ENCODE measurements at places on chromosomes 1 and 21.

GRCh38 chr1:10001016-10001665, 4.1 kb downstream of the RBP7 start:
- DNase-seq = no peak
- no peak overlapping the region for H3K4me3 ChIP-seq
- H3K27me3 ChIP-seq = peaks cover 71% of the 10 kb centered on the region
- H3K27ac ChIP-seq = no peak overlapping the region
- no peaks in the 10 kb centered on the region for H3K36me3 ChIP-seq
- peaks cover 15% of the 10 kb centered on the region for H3K4me1 ChIP-seq

GRCh38 chr1:9835404-9835757, 11.6 kb upstream of the CLSTN1 start:
- H3K36me3 ChIP-seq = no peaks in the 10 kb centered on the region
- H3K4me3 ChIP-seq = no peak overlapping the region
- no peaks in the 10 kb centered on the region for H3K4me1 ChIP-seq
- H3K27me3 ChIP-seq = peaks cover 45% of the 10 kb centered on the region

GRCh38 chr1:169884634-169885033, 9.1 kb downstream of the SCYL3 start:
- H3K27me3 ChIP-seq = no peaks in the 10 kb centered on the region
- H3K27ac ChIP-seq = no peak overlapping the region
- no peak overlapping the region for H3K4me3 ChIP-seq
- H3K4me1 ChIP-seq = peaks cover 18% of the 10 kb centered on the region

DNA sequence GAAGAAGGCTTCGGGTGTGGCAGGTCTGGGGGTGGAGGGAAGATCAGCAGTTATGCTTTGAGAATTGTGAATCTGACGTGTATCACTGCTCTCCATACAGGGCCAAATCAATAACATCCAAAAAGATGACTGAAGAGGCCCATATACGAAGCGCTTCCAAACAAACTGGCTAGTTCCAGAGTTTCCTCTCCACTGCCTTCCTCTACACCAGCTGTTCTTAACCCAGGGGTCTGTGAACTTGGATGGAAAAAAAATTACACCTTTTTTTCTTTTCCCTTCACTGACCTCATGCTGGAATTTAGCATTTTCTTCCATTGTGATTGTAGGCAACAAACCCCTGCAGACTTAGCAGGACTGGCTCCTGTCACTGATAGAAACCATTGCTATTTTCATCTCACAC, 77.1 kb upstream of the NBL1 start:
- no peak overlapping the region for H3K27ac ChIP-seq
- H3K36me3 ChIP-seq = no peaks in the 10 kb centered on the region
- DNase-seq = no peak
- no peak overlapping the region for H3K4me3 ChIP-seq

DNA sequence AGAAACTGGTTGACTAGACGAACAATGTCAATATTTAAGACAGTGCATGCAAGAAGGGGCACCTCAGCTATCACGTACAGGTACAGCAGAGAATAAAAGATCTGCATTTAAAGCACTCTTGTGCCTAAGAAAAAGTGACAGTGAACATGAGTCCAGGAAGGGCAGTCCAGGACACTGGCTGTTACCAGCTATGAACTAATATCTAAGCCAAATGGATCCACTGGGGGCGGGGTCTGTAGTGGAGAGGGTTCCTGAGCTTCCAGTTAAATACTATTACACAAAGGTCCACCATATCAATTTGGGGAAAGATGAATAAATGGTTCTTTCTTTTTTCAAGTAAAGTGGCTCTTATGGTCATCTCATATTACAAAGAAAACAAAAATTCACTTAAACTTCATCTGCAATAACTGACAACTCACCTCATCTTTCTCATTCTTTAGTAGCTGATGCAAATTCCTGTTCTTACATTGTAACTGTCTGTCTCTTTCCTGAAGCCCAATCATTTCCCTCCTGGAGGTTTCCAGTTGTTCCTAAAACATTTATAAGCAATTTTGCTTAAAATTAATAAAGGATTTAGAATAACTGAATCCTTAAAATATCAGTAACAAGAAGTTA, 24.5 kb downstream of the SSX2IP start:
- no peak overlapping the region for H3K4me3 ChIP-seq
- H3K36me3 ChIP-seq = peaks cover 14% of the 10 kb centered on the region
- H3K27me3 ChIP-seq = no peaks in the 10 kb centered on the region
- DNase-seq = no peak

DNA sequence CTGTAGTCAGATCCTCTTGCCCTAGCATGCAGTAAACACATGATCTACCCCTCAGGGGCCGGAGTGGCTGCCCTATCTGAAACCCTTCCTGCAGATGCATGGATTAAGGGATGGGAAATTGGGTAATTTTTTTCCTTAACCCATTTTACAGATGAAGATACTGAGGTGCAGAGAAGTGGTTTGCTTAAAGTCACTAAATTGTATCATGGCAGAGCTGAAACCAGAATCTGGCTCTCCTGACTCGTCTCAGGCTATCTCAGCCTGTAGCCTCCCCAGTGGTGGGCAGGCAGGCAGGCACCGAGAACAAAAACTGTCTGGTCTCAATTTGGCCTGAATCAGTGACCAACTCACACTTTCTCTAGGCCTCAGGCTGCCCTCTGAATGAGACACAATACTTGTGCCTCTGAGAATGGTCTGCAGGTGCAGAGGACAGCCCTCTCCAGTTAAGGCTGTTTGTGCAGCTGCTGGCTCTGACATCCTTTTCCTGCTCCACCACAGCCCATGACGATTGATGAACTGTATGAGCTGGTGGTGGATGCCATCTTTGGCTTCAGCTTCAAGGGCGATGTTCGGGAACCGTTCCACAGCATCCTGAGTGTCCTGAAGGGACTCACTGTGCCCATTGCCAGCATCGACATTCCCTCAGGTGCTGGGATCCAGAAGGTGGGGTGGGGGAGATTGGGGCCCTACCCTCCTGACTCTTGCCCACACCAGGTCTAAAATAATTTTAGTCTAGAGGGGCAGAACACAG, 1.5 kb downstream of the NAXE start:
- peak overlapping the region; percentile 78 for H3K4me3 ChIP-seq
- H3K27ac ChIP-seq = peak overlapping the region; percentile 57
- H3K27me3 ChIP-seq = peaks cover 3% of the 10 kb centered on the region

- no peak for DNase-seq
- H3K27me3 ChIP-seq = peaks cover 4% of the 10 kb centered on the region
- peaks cover 2% of the 10 kb centered on the region for H3K4me1 ChIP-seq
- no peak overlapping the region for H3K27ac ChIP-seq
These were observed 19.0 kb upstream of the JUN start for GRCh38 chr1:58802640-58803399.

- peak; percentile 50 for DNase-seq
- H3K27me3 ChIP-seq = no peaks in the 10 kb centered on the region
- no peak overlapping the region for H3K4me3 ChIP-seq
- H3K4me1 ChIP-seq = peaks cover 4% of the 10 kb centered on the region
- no peak overlapping the region for H3K27ac ChIP-seq
- H3K36me3 ChIP-seq = no peaks in the 10 kb centered on the region
These were observed 27.7 kb upstream of the PTGFRN start for GRCh38 chr1:116881879-116882520.

DNA sequence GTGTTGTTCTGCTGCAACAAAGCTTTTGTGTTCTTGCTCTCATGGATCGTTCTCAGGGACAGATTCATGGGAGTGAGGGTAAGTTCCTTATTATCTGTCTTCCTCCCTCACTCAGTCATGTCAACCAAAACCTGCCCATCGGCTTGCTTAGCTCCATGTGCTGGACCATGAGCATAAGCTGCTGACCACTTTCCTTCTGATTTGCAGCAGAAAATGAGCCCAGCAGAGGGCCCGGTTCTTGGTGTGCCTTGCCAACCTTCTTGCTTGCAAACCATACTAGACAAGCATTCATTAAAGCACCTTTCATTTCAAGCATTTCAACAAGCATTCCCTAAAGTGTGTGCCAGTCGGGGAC, 64.0 kb upstream of the COA6 start:
- H3K4me3 ChIP-seq = no peak overlapping the region
- H3K36me3 ChIP-seq = peaks cover 3% of the 10 kb centered on the region
- no peak overlapping the region for H3K27ac ChIP-seq
- H3K27me3 ChIP-seq = peaks cover 4% of the 10 kb centered on the region
- peaks cover 6% of the 10 kb centered on the region for H3K4me1 ChIP-seq

DNA sequence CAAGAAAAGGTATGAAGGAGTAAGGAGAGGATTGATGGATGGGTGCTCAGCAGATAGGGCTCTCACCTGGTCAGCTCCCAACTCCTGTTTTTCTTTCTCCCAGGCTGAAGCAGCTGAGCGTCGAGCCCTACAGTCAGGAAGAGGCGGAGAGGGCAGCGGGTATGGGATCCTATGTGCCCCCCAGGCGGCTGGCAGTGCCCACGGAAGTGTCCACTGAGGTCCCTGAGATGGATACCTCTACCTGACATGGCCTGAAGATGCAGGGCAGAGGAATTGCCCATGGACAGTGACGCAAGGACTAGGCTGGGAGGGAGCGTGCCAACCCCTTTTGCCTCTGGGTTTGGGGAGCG, 739 bp downstream of the ZNF593 start:
- no peak for DNase-seq
- peak overlapping the region; percentile 84 for H3K27ac ChIP-seq
- H3K36me3 ChIP-seq = no peaks in the 10 kb centered on the region
- H3K4me3 ChIP-seq = peak overlapping the region; percentile 85

GRCh38 chr1:228898582-228898992, 163.3 kb downstream of the RHOU start:
- H3K27me3 ChIP-seq = peaks cover 15% of the 10 kb centered on the region
- DNase-seq = no peak
- no peaks in the 10 kb centered on the region for H3K4me1 ChIP-seq
- no peaks in the 10 kb centered on the region for H3K36me3 ChIP-seq
- H3K27ac ChIP-seq = no peak overlapping the region

DNA sequence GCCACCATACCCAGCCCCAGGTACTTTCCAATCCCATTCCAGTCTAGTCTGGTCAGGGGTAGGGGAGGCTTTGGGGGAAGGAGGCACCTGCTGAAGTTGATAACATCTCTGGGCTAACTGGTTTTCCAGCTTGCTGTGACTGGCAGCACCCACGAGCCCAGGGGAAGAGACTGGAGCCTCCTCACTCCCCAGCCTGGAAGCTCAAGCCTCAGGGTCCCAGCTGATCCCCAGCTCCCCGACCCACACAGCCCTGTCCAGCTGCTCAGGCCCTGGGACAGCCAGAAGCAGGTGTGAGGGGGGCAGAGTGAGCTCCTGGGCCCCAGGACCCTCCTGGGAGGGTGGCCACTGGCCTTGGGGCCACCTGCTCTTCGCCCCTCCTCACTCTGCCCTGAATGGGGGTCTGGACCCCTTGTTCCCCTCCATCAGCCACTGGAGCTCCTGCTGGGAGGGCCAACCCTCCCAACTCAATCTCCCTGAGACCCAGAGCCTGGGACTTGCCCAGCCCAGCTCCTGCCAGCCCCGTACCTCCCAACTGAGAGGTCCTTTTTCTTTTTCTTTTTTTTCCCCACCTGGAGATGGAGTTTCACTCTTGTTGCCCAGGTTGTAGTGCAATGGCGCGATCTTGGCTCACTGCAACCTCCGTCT, 23.5 kb upstream of the RNU1-4 start:
- no peak overlapping the region for H3K27ac ChIP-seq
- H3K27me3 ChIP-seq = peaks cover 51% of the 10 kb centered on the region
- DNase-seq = peak; percentile 9
- H3K36me3 ChIP-seq = no peaks in the 10 kb centered on the region
- no peaks in the 10 kb centered on the region for H3K4me1 ChIP-seq
- H3K4me3 ChIP-seq = no peak overlapping the region

GRCh38 chr1:7111853-7112252, 326.6 kb downstream of the CAMTA1 start:
- H3K36me3 ChIP-seq = no peaks in the 10 kb centered on the region
- H3K27me3 ChIP-seq = peaks cover 3% of the 10 kb centered on the region
- no peaks in the 10 kb centered on the region for H3K4me1 ChIP-seq
- peak overlapping the region; percentile 37 for H3K27ac ChIP-seq

DNA sequence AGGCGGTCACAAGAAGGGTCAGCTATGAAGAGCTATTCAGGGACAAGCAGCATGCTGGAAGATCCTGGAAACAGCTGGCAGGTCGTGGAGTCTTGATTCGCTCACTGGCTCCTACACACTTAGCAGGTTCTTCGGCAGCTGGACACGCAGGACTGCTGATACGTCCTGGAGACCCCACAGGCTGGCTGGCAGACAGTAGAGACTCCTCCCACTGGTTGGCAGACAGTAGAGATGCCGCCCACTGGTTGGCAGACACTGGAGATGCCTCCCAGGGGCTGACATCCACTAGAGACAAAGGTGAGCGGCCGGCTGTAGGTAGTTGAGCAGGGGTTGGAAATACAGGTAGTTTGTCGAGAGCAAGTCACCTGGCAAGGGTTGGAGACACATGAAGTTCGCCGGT, 466 bp downstream of the KRTAP11-1 start:
- no peak overlapping the region for H3K4me3 ChIP-seq
- H3K27ac ChIP-seq = no peak overlapping the region
- no peak for DNase-seq
- H3K27me3 ChIP-seq = peaks cover 10% of the 10 kb centered on the region

- peaks cover 40% of the 10 kb centered on the region for H3K36me3 ChIP-seq
- H3K27me3 ChIP-seq = no peaks in the 10 kb centered on the region
- no peak for DNase-seq
- H3K4me1 ChIP-seq = peaks cover 3% of the 10 kb centered on the region
- no peak overlapping the region for H3K4me3 ChIP-seq
These were observed 43.1 kb downstream of the AGPAT3 start for GRCh38 chr21:43908167-43908566.

DNA sequence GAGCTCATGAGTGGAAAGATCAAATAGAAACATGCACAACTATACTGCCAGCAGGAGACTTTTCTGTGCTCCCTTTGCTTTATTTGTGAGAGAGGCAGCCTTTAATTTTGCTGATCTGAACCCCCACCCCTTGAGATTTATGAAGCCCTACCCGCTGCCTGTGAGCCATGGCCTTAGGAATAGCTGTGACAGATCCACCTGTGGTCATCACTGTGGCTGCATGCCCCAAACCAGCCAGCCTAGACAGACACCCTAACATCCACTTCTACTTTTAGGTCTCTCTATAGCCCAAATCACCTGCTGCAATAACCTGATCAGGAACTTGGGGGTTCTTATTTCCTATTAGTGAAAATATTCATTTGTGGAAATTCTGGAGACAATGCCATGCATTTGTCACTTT, 196.2 kb downstream of the C1orf94 start:
- DNase-seq = no peak
- H3K36me3 ChIP-seq = no peaks in the 10 kb centered on the region

DNA sequence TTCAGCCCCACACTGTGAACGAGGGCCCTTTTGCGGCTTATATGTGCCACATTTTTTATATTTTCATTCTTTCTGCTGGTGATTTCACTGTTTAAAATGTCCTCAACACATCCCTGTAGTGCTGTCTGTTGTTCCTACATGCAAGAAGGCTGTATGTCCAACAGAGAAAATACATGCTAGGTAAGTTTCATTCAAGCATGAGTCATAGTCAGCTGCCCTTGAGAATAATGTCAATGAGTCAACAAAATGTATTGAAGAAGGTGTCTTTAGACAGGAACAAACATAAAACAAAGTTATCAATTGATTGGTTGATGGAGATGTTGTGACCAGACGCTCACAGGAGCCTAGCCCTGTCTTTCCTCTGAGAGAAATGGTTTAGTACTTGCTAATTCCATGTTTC, 553.4 kb downstream of the PLPP3 start:
- H3K27ac ChIP-seq = no peak overlapping the region
- no peaks in the 10 kb centered on the region for H3K4me1 ChIP-seq
- no peak overlapping the region for H3K4me3 ChIP-seq
- H3K36me3 ChIP-seq = no peaks in the 10 kb centered on the region
- no peak for DNase-seq

All from activated naive CD4-positive, alpha-beta T cell treated with anti-CD3 and anti-CD28 coated beads, Interleukin-2, amount 10 ng/mL, durations not matched to agents 7 days and 5 days (primary cell).